ENCODE measurements at places on chromosomes 2 and 18.

- no peak for DNase-seq
Observed at GRCh38 chr2:20660506-20661420, 6.2 kb upstream of the GDF7 start.

GRCh38 chr2:177175917-177176668 lies 36.5 kb upstream of the HNRNPA3 start:
- no peak for DNase-seq

DNA sequence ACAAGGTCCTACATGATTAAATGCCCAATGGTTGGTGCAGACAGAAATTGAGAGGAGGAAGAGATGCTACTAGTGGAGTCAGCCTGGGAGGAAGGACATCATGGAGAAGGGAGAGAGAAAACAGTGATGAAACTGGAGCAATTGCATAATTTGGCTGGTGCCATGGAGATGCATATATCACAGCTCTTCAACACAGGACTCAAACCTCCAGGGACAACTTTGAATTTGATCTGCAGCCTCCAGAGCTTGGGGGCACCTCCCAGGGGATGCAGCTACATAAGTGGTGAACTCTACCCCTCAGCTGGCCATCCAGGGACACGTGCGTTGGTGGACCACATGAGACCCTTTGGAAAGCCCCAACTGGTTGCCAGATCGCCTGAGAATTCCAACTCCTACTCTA lies 80.4 kb downstream of the CTAGE1 start:
- DNase-seq: no peak

GRCh38 chr2:55590810-55591440 lies 26.5 kb downstream of the PPP4R3B start:
- DNase-seq: no peak

- DNase-seq: no peak
Observed at GRCh38 chr2:104447831-104448434, 406.0 kb upstream of the POU3F3 start.

- no peak for DNase-seq
Observed at GRCh38 chr2:43010438-43011157, 215.8 kb downstream of the ZFP36L2 start.

GRCh38 chr2:190903693-190904450 lies 23.3 kb downstream of the GLS start:
- no peak for DNase-seq

DNA sequence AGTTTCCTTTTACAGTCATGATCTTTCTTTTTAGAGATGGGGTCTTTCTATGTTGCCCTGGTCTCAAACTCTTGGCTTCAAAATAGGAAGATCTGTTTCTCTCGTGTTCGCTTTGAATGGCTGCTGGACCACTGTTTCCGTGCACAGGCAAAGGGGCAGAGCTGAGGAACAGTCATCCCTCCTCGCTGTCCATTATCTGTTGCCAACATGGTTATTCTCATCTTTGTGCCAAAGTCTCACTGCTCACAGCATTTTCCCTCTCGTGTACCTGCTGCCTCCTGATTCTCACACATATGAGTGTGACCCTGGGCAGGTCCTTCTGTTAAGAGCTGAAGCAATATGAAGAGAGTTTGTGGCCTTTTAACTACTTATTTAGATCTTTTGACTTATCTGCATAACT lies 28.0 kb upstream of the CCNYL1 start:
- DNase-seq: no peak

DNA sequence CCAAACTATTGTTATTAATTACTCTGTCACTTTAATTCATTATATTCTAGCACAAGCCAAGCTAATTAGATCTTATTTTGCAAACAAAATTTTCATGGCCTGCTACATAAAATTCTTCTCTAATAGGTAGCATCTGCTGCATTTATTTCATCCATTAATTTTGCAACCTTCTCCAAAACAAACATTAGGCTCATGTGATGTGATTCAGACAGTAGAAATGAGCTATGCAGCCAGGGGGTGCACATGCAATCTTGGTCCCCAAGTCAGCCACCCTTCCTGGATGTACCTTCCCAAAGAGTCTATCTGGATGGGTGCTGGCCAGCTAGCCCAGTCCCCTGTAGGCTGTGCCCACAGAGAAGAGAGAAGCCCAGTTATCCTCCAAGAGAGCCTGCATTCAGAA lies 242.1 kb upstream of the OSR1 start:
- no peak for DNase-seq

- DNase-seq: no peak
Observed at GRCh38 chr2:27946530-27947060, 56.1 kb downstream of the BABAM2 start.

GRCh38 chr2:88711289-88711688 lies 19.8 kb downstream of the RPIA start:
- DNase-seq: no peak

DNA sequence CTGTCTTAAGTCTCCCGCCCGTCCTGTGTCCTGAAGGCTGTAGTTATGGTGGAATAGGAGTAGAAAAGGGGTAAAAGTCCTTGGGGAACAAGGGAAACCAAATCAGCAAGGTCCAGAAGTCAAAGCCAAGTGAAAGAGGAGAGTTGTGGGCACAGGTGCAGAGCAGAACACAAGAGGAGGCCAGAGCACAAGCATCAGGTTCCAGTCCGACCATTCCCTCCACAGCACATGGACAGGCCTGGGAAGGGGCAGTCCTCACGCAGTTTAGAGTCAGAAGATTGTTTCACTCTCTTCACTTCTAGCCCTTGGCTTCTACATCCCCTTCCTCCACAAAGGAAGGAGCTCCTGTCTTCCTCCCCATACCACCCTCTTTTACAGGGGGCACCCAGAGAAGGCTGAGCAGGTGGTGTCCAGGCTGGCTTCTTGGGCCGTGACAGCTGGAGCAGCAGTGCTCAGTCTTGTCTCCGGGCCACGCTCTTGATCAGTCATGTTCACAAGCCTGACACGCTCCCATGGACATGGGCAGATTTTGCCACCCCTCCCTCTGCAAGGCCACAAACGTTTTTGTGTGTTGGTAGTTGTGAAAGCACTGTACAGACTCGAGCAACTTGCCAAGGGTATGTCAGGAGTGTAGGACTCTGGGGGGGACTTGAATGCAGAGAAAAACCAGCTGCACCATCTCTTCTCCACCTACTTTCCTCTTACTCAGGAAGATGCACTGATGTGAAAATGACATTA lies 138.5 kb upstream of the DAPL1 start:
- DNase-seq: no peak

DNA sequence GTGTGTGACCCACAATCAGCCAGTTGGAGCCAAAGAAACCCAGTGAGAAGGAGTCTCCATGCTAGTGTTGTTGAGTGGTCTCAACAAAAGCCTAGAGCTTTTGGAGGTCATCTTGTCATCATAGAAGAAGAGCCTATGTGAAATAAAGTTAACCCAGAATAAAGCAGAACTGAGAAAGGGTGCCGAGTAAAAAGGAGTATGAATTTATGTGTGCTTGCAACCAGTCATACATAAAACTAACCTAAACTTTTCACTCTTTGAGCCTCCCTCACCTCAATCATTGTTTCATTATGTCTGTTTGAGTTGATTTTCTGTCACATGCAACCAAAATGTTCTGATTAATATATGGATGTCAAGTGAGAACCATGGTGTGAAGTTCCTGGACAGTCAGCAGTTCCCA lies 599.3 kb upstream of the ZEB2 start:
- DNase-seq: no peak

DNA sequence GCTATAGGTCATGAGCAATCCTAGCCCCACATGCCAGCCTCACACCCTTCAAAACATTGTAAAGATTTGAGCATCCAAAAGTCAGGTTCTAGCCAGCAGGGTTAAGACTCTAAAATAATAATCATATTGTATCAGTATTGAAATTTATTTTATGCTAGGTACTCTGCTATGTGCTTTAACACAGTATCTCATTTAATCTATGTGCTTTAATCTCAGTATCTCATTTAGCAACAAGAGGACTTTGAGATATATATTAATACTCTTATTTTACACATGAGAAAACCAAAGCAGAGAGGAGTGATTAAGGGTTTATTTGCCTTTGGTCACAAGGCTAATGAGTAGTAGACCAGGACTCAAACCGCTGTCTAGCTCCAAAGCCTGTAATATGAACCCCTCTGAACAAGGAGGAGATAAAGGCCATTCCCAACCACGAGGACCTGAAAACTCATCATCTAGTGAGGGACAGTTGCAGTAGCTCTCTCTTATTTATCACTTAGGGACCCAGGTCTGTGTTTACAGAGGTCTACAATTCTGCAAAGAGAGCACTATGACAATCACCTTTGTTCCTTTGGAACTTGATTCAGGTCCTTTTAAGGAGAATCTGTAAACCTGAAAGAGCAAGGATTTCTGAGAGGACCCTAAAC lies 116.5 kb upstream of the SERTAD2 start:
- DNase-seq: no peak

DNA sequence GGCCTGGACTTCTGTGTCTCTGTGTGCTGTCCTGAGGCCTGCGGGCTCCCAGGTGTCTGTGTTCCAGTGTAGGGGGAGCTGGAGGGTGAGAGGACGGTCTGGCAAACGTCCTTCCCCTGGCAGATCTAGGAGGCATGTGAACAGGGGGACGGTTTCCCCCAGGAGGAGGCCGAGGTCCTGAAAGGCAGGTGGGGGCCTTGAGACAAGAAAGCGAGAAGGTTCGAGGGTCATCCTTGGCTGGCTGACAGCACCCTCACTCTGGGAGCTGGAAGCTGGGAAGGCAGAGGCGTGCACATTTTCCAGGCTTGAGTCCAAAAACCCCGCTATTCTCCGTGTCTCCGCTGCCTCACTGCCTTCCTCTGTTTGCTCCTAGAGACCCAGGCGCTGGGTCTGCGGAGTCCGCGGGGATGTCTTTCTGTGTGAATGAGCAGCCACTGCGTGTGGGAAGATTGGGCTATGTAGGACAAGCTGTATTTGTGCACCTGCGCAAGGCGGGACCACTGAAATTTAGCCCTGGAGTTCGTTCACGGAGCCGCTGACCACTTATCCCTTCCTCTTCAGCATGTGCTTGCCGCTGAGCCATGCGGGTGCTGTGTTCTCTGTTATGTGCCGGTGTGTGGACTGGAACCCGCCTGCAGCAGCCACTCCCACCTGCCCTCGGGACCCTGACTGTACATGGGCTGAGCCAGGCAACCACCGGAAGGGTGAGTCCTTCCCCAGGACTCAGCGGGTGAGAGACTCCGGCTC lies 43.7 kb downstream of the TWIST2 start:
- no peak for DNase-seq

- no peak for DNase-seq
Observed at GRCh38 chr2:47041063-47041462, 114.0 kb downstream of the STPG4 start.

DNA sequence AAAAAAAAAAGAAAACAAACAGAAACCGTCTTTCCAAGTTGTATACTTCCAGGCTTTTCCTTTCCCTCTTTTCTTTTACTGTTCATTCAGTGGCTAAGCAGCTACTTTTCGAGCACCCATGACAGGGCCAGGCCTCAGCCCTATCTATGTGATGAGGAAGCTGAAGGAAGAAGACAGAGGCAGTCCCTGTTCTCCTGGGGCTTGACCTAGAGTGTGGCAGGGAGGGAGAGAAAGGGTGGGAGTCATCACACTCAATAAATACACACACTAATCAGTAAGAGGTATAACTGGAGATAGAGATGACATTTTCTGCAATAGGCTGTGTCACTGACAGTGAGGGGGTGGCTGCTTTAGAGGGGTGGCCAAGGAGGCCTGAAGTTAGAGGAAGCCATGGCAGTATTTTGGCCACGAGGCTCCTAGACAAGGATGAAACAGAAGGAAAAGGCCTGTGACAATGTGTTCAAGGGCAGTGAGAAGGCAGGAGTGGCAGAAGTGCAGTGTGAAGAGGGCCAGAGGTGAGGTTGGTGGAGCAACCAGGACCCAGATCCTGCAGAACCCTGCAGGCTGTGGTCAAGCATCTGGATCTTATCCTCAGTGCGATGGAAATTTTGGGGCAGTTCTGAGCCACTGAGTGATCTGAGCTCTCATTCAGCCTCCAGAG lies 131.8 kb upstream of the TTC39C start:
- DNase-seq: no peak

- no peak for DNase-seq
Observed at GRCh38 chr2:178237488-178238153, 43.3 kb downstream of the OSBPL6 start.

GRCh38 chr2:190512539-190513095 lies 21.9 kb downstream of the NEMP2 start:
- DNase-seq: no peak

- DNase-seq: no peak
Observed at GRCh38 chr2:233967164-233967563, 50.0 kb downstream of the TRPM8 start.

- DNase-seq: no peak
Observed at GRCh38 chr2:24509840-24510239, 18.8 kb downstream of the NCOA1 start.

- no peak for DNase-seq
Observed at GRCh38 chr2:181461056-181461997, 4.1 kb downstream of the ITGA4 start.

GRCh38 chr2:733001-733400 lies 55.8 kb upstream of the TMEM18 start:
- DNase-seq: no peak

Measured in stimulated activated CD4-positive, alpha-beta T cell treated with anti-CD3 and anti-CD28 coated beads, Interleukin-1b, Interleukin-23, amount 100 ng/mL, for 1 hour (primary cell).